ENCODE measurements at places on chromosomes 12 and 14. TPM values are rescaled to one million over a fixed set of nuclear protein-coding genes. Genes with fewer than 3 reads are reported as not detected.

GRCh38 chr12:41190338-41190737 is 2.2 kb downstream of the PDZRN4 start:
- H3K27me3 ChIP-seq, result peaks cover 33% of the 10 kb centered on the region
- no peak for DNase-seq
- no peak overlapping the region for H3K4me3 ChIP-seq
- H3K27ac ChIP-seq, result no peak overlapping the region

DNA sequence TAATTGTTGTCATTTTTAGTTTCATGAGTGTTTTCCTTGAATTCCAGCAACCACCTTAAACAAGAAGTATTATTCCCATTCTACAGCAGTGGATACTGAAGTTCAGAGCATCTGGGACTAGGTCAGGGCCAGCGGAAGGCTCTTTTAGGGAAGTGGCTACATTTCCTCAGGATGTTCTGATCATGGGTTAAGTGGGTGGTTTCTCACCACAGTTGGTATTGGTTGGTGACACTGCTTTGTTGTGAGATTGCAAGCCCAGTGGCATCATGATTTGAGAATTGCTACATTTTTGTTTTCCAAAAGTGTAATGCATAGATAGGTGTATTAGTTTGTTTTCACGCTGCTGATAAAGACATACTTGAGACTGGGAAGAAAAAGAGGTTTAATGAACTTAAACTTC is 47.1 kb downstream of the SYNE2 start:
- no peak for DNase-seq
- no peak overlapping the region for H3K27ac ChIP-seq
- H3K27me3 ChIP-seq, result no peaks in the 10 kb centered on the region
- no peaks in the 10 kb centered on the region for H3K4me1 ChIP-seq

DNA sequence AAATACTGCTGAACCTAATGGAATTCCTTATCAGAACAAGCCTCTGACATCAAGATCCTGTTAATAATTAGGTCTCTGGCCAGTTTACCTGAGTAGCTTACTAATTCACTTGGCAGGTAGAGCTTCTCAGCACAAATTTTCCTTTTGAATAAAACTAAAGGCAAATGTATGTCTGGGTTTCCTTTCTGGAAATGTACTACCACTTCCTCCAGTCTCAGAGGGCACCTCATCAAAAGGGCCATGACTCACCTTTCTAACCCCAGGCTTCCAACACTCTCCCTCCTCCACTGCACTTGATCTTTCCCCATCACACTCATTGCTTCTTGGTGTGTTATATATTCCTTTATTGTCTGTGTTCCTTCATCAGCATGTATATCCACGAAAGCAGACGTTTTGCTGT is 90.5 kb downstream of the SLC2A13 start:
- peaks cover 9% of the 10 kb centered on the region for H3K4me1 ChIP-seq
- DNase-seq, result no peak
- H3K36me3 ChIP-seq, result no peaks in the 10 kb centered on the region
- no peak overlapping the region for H3K4me3 ChIP-seq
- no peaks in the 10 kb centered on the region for H3K27me3 ChIP-seq

GRCh38 chr12:64819816-64820402 is 4.5 kb upstream of the TBC1D30 start:
- no peak for DNase-seq
- H3K4me1 ChIP-seq, result 0 out of 2 replicates have a peak, but pooled peaks cover 2% of the 10 kb centered on the region
- no peak overlapping the region for H3K4me3 ChIP-seq

SPTB gene
- total RNA-seq, result 2.7 TPM

GRCh38 chr14:103014466-103015228 is 42.7 kb downstream of the CDC42BPB start:
- H3K27ac ChIP-seq, result no peak overlapping the region
- no peak overlapping the region for H3K4me3 ChIP-seq
- H3K27me3 ChIP-seq, result no peaks in the 10 kb centered on the region
- DNase-seq, result no peak
- H3K36me3 ChIP-seq, result no peaks in the 10 kb centered on the region

NUAK1 gene
- total RNA-seq, result 18.9 TPM

TMEM229B gene
- 0.50 TPM for total RNA-seq

- DNase-seq, result no peak
- H3K4me1 ChIP-seq, result no peaks in the 10 kb centered on the region
- H3K27me3 ChIP-seq, result no peaks in the 10 kb centered on the region
- H3K4me3 ChIP-seq, result no peak overlapping the region
These were observed 5.5 kb downstream of the TMEM52B start for GRCh38 chr12:10184261-10184843.

AGAP2 gene
- 1.7 TPM for total RNA-seq

DNA sequence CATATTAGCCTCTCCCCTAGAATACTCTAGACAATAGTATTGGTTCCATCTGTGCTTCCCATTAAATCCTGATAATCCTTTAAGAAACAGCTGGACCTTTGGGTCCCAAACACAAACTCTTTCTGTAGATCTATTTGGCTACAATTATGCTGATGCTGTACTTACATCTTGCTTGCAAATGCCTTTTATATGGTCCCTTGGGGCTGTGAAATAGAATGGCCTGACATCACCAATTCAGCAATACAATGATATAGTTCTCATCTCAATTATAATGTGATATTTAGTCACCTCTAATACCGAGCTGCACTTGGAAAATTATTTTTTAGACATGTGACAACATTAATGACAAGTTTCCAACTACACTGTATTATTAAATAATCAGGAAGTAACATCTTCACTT is 261.5 kb downstream of the SOX5 start:
- no peak for DNase-seq
- H3K27me3 ChIP-seq, result no peaks in the 10 kb centered on the region
- no peak overlapping the region for H3K27ac ChIP-seq

KITLG gene
- 7.8 TPM for total RNA-seq

GRCh38 chr12:100464529-100464928 is 9.1 kb upstream of the NR1H4 start:
- H3K36me3 ChIP-seq, result no peaks in the 10 kb centered on the region
- no peak overlapping the region for H3K27ac ChIP-seq
- no peaks in the 10 kb centered on the region for H3K27me3 ChIP-seq
- H3K4me1 ChIP-seq, result no peaks in the 10 kb centered on the region

- peak overlapping the region; percentile 44 for H3K27ac ChIP-seq
- peak; percentile 82 for DNase-seq
- H3K27me3 ChIP-seq, result 0 out of 2 replicates have a peak, but pooled peaks cover 3% of the 10 kb centered on the region
- H3K4me3 ChIP-seq, result 0 out of 2 replicates have a peak overlapping the region, but pooled peaks have one; percentile 0
- H3K36me3 ChIP-seq, result no peaks in the 10 kb centered on the region
These were observed 6.8 kb upstream of the CHD4 start for GRCh38 chr12:6613776-6614512.

DNA sequence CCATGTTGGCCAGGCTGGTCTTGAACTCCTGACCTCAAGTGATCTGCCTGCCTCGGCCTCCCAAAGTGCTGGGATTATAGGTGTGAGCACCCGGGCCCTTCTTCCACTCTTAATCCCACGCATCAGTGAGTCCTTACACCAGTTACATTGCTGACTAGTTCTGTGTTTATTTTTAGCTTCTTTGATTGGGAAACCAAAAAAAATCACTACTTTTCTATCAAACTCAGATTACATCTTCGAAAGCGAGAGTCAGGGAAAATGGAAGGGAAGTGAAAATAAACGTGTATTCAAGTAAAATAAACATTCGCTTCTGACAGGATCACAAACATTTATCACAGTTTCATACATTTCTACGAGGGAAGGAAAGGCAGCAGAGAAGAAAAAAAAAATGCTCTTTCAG is 32.2 kb downstream of the FGD6 start:
- no peak overlapping the region for H3K27ac ChIP-seq
- DNase-seq, result no peak
- H3K4me1 ChIP-seq, result peaks cover 5% of the 10 kb centered on the region
- H3K4me3 ChIP-seq, result no peak overlapping the region

DNA sequence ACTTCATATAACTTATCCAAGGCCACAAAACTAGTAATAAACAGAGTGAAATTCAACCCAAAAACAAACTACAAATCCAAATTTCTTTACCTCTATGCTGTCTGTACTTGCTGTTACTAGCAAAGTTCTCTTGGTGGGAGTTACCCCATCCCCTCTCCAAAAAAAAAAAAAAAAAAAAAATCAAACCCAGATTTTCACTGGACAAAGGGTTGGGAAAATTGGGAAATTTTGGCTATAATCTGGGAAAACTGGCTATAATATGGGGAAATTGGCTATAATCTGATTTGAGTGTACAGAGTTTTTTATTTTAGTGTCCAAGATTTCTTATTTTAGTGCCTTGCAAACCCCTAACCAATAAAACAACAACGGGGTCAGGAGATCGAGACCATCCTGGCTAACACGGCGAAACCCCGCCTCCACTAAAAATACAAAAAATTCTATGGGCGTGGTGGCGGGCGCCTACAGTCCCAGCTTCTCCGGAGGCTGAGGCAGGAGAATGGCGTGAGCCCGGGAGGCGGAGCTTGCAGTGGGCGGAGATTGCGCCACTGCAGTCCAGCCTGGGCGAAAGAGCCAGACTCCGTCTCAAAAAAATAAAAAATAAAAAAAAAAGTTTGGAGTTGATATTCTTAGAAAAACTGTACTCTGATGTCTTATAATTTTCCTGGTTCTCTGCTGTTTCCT is 148.4 kb downstream of the CHST11 start:
- peaks cover 2% of the 10 kb centered on the region for H3K4me1 ChIP-seq
- no peak for DNase-seq
- H3K27me3 ChIP-seq, result no peaks in the 10 kb centered on the region
- no peak overlapping the region for H3K27ac ChIP-seq

DNA sequence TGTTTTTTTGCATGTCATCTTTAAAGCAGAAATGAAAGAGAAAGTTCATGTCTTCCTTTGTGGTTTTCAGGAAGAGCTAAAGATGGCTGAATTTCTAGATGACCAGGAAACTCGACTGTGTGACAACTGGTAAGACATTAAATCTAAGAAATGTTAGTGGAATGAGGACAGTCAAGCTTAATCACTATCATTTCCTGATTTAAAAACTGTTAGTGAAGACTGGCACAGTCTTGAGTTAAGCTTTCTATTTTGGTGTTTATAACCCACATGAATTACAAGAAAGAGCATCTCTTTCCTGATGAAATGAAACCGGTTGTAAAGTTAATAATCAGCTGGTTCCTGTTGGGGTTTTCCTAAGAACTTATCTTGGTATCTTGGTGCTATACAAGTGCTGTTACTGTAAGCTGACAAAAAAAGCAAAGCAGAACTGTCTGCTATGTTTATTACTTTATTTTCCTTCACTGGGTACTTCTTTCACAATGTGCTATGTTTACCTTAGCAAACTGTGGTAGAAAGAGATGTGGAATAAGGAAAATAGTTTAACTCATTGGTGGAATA is 5.2 kb downstream of the TRAFD1 start:
- no peak for DNase-seq
- no peaks in the 10 kb centered on the region for H3K4me1 ChIP-seq
- peaks cover 7% of the 10 kb centered on the region for H3K36me3 ChIP-seq
- H3K27me3 ChIP-seq, result no peaks in the 10 kb centered on the region

CHST11 gene
- total RNA-seq, result 15.5 TPM

SMAGP gene
- total RNA-seq, result 9.2 TPM

DNA sequence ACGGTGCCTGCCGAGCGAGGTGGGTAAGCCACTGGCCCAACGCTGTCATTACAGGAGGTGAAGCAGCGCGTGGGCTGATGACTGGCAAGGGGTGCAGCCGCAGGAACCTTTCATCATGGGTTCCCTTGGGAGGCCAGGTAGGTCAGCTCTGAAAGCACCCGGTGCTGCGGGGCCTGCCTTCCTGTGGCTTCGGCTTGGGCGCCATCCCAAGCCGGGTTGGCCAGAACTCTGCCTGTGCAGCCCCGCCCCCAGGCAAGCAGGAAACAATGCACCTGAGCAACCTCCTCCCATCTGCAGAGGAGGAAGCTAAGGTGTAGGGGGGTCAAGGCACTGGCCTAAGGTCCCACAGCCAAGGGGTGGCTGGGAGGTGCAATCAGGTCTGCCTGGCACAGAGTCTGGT is 20.0 kb upstream of the HHIPL1 start:
- H3K27me3 ChIP-seq, result no peaks in the 10 kb centered on the region
- H3K4me3 ChIP-seq, result no peak overlapping the region
- no peaks in the 10 kb centered on the region for H3K36me3 ChIP-seq
- no peak overlapping the region for H3K27ac ChIP-seq

KRT6C gene
- total RNA-seq, result not detected

GRCh38 chr14:99779751-99780150 is 13.5 kb upstream of the EML1 start:
- peaks cover under 1% of the 10 kb centered on the region for H3K4me1 ChIP-seq
- no peak for DNase-seq
- H3K27me3 ChIP-seq, result no peaks in the 10 kb centered on the region
- H3K27ac ChIP-seq, result no peak overlapping the region
- no peak overlapping the region for H3K4me3 ChIP-seq

KRT71 gene
- total RNA-seq, result not detected

CMA1 gene
- total RNA-seq, result not detected

DUSP6 gene
- total RNA-seq, result 179 TPM

GRCh38 chr14:93688239-93688666 is 100.0 kb downstream of the PRIMA1 start:
- H3K4me1 ChIP-seq, result peaks cover 22% of the 10 kb centered on the region
- peak overlapping the region; percentile 81 for H3K27ac ChIP-seq
- H3K4me3 ChIP-seq, result no peak overlapping the region
- no peaks in the 10 kb centered on the region for H3K27me3 ChIP-seq
- peak; percentile 66 for DNase-seq
- no peaks in the 10 kb centered on the region for H3K36me3 ChIP-seq

LRIG3 gene
- total RNA-seq, result 9.3 TPM

GRCh38 chr12:26346736-26347135 is 151.4 kb downstream of the SSPN start:
- H3K4me3 ChIP-seq, result no peak overlapping the region
- DNase-seq, result no peak
- H3K4me1 ChIP-seq, result no peaks in the 10 kb centered on the region
- H3K36me3 ChIP-seq, result no peaks in the 10 kb centered on the region
- H3K27ac ChIP-seq, result no peak overlapping the region

DNA sequence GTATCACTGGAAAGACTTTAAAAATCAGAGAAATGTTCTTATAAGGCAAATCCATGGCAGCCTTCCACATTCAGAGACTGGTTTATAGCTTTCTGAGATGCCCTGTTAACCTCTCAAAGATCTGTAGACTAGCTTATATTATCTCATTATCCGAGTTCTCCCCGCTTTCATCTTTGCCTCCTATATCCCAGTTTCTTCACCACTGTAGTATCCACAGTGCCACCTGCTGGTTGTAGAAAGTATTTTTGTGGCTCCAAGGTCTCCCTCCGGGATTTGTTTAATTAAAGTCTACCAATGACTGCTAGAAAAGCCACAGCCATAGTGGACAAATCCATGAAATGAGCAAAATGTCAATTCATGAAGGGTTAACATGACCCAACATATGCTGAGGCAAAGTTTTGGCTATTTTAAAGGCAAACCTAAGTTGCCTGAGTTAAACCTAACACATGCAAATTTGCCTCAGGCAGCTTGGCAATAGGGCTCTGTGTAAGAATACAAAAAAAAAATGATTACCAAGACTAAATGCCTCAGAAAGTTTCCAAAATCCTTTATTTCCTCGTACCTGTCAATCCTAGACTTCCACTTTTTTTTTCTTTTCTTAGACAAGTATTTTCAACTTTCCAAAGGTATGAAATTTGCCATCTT is 218.8 kb upstream of the BMP4 start:
- no peaks in the 10 kb centered on the region for H3K4me1 ChIP-seq
- no peak overlapping the region for H3K27ac ChIP-seq
- peak; percentile 23 for DNase-seq
- H3K4me3 ChIP-seq, result no peak overlapping the region
- H3K27me3 ChIP-seq, result no peaks in the 10 kb centered on the region
- no peaks in the 10 kb centered on the region for H3K36me3 ChIP-seq

BCL11B gene
- 5.9 TPM for total RNA-seq

GRCh38 chr12:65192963-65193516 is 23.7 kb downstream of the LEMD3 start:
- H3K4me1 ChIP-seq, result no peaks in the 10 kb centered on the region
- H3K36me3 ChIP-seq, result no peaks in the 10 kb centered on the region
- H3K27ac ChIP-seq, result no peak overlapping the region

- no peaks in the 10 kb centered on the region for H3K36me3 ChIP-seq
- DNase-seq, result no peak
- peaks cover 23% of the 10 kb centered on the region for H3K4me1 ChIP-seq
- no peak overlapping the region for H3K4me3 ChIP-seq
These were observed 7.7 kb upstream of the PPP1R13B start for GRCh38 chr14:103854822-103855733.
